ENCODE measurements at places on chromosomes 5 and 9.

GRCh38 chr5:32446630-32447029, 2.1 kb upstream of the ZFR start:
- no peak for DNase-seq

GRCh38 chr5:181197326-181197951, 7.6 kb downstream of the TRIM7 start:
- no peak for DNase-seq

- no peak for DNase-seq
Measured at GRCh38 chr5:112253478-112254250, 165.4 kb downstream of the EPB41L4A start.

DNA sequence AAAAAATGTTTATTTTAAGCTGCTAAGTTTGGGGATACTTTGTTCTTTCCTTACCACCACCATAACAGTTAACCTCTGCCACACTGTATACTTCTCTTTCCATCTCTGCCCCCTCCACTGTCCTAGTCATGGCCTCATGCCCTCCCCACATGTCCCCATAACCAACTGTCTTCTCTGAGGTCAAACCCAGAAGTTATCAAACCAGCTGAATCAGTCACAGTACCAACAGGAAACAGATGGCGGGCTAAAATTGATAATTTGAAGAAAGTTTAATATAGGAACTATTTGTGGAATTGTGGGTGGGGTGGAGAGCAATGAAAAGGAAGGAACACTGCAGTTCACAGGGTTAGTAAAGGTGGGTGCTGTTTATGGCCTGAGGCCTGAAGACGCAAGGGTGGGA, 5.7 kb upstream of the DCTN4 start:
- DNase-seq = no peak

GRCh38 chr9:13735181-13735580, 455.7 kb upstream of the MPDZ start:
- DNase-seq = no peak

All from activated CD8-positive, alpha-beta memory T cell treated with anti-CD3 and anti-CD28 coated beads for 4 hours (primary cell).